ENCODE measurements at places on chromosomes 3 and 15.

DNA sequence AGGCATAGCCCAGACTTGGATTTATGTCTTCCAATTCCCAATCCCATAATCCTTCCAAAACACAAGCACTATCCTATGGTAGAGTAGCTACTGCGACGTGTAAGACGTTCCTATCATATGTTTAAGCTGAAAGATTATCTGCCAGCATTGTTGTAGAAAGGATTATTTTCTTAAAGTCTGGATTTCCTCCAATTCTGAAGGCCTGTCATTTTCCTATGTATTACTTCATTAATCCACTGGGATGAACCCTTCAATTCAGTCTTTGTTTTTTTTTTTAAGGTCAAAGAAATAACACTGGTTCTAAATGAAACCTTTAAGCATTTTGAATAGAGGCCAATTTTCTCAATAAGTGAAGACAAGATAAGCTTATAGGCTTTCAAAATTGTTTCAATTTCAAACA, 289.0 kb downstream of the SLC9A9 start:
- DNase-seq, result no peak

GRCh38 chr15:51935466-51936104, 36.0 kb downstream of the LEO1 start:
- no peak for DNase-seq

DNA sequence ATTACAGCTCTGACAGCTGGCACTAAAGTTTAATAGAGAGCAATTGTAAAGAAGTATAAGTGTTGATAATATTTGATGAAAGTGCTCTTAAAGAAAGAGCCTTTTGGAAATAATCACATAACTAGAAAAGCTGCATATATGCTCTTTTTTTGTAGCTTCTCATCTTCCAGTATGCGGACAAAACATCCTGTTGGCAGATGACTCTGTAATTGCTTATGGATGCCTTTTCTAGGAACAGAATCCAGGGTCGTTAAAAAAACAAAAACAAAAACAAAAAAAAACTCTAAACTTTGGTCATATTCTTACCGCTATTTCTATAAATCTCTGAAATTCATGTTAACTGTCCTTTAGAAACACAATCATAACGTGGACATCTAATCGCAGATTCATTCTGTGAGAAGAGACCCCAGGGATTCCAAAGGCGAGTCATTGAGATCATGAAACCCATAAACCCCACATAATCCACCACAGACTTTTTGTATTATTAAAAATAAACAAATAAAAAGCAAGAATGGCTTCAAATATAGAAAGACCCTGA, 109.8 kb downstream of the EPHA3 start:
- DNase-seq, result no peak

GRCh38 chr3:139157161-139157932, 112.7 kb upstream of the PRR23C start:
- DNase-seq, result no peak

GRCh38 chr3:180358179-180358578, 243.8 kb upstream of the TTC14 start:
- DNase-seq, result no peak

- no peak for DNase-seq
Observed at GRCh38 chr15:42921342-42921731, 759 bp upstream of the TTBK2 start.

DNA sequence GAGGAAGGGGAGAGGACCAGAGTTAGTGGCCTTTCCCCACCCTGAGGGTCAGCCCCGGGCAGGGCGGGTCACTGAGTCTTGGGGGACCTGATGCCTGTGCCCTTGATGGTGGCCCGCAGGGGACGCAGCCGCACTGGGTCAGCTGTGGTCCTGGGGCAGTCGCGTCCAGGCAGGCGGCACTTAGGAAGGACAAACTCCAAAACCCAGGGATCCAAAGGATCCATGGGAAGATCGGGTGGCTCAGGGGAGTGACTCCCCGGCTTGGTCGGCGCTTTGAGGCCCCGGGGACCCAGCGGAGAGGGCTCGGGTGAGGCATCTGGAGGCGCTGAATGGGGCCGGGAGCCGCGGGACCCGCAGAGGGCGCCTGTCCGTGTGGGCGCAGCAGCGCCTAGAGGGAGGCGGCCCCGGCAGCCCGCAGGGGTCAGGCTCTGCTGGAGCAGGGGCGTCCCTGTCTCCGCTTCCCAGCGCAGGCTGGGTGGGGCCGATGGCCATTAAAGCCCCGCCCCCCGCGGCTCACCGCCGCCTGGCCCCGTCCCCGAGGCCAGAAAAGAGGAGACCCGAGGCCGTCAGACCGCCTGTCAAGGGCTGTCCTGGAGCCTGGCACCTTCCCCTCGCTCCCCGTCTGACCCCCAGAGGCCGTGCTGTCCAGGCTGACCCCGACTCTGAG, 17.5 kb downstream of the CIDEC start:
- no peak for DNase-seq

GRCh38 chr3:178405531-178405930, 130.7 kb upstream of the KCNMB2 start:
- no peak for DNase-seq

GRCh38 chr15:79952329-79952728, 18.7 kb downstream of the BCL2A1 start:
- DNase-seq, result no peak

- DNase-seq, result no peak
Observed at GRCh38 chr15:32134842-32135241, 104.5 kb downstream of the CHRNA7 start.

GRCh38 chr3:139317660-139318430, 26.0 kb upstream of the MRPS22 start:
- DNase-seq, result no peak

GRCh38 chr3:138640537-138640936, 32.0 kb downstream of the FAIM start:
- no peak for DNase-seq

DNA sequence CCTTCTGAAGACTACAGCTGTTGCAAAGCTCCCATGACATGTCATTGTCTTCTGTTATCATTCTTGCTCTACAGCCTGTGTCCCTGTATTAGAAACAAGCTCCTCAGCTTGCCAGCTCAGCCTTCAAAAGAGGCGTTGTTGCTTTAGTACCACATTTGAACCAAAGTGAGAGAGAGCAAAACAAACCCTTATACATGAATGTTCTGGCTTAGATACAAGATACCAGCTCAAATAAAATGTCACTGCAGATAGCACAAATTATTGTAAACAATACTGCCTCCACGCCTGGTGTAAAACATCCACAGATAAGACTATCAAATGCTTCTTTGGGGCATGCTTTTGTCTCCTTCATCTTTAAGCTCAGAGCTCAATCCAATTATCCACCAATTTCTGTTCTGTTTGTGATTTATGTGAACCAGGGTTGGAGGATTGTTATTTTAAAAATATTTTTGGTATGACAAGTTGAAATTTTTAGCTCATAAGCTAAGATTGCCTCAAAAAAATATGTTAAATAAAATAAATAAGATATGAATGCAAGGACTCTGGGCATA, 403.6 kb upstream of the CDIN1 start:
- no peak for DNase-seq
